ENCODE measurements at places on chromosomes 7 and 10.

DNA sequence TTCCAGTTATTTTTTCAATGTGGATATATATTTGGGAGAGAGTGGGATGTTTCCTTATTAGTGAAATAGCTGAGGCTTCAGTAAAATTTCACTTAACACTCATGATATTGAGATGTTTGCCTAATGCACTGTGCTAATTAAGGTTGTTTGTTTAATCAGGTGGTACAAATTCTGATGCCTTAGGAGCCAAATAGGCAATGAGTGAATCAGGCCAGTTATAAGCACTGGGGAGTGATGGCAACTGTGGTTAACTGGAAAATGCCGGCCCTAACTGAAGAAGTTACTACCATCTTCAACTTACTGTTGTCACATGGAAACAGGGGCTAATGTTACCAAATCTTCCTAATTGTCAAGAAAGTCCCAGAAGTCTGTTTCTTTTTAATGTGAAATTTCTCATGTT, 32.0 kb downstream of the VCL start:
- no peak for DNase-seq

- DNase-seq: no peak
These were observed 20.2 kb downstream of the DNTT start for GRCh38 chr10:96324447-96324846.

DNA sequence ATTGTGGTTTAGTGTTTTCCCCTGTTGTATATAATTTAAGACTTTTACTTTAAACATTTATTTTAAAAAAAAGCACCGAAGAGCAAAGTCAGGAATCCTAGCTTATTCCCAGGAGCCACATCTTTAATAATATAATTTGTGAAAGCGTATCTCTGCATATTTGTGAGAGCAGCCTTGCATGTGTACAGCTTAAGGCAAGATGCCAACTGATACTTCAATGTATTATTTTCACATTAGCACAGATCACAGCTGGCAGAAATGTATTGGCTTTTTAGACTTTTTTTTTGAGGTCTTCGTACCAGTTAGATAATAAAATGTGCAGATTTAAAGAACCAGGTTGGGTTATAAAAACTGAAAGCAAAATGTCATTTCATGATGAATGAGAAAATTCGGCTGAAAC, 845.7 kb upstream of the POT1 start:
- no peak for DNase-seq

DNA sequence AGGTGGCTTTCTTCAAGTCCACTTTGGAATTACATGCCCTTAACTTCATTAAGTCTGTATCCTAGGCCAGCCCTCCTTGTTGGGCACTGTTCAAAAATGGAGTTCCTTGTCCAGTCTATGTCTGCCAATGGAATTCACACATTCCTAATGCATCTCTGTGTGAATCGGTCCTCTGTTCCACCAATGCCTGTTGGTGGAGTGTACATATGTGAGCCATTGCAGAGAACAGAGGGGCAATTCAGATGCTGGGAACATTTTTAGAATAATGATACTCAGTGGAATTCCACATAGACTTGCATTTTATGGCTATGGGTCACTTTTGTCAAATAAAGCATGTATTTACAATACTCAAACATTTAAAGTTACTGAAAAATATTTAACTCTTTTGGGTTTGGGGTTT, 108.3 kb downstream of the COL28A1 start:
- no peak for DNase-seq

- DNase-seq: no peak
These were observed 109.6 kb downstream of the MACC1 start for GRCh38 chr7:20107582-20107981.

DNA sequence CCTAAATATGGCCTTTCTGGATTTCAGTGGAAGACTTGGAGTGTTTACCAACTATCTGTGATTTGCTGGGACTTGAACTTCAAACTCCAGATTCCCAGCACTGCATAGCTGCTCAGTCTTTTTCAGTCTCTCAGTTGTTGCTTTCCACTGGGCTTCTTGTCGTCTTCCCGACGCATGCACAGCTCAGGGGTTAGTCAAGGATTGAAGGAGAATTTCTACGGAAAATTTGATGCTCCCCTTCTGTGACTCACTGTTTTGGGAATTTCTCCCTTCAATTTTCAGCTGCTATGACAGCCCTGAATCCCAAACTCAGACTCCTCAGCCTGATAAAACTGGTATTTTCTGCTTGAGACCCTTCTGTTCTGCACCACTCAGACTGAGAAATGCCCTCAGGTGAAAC, 91.7 kb downstream of the CYP26A1 start:
- DNase-seq: no peak

DNA sequence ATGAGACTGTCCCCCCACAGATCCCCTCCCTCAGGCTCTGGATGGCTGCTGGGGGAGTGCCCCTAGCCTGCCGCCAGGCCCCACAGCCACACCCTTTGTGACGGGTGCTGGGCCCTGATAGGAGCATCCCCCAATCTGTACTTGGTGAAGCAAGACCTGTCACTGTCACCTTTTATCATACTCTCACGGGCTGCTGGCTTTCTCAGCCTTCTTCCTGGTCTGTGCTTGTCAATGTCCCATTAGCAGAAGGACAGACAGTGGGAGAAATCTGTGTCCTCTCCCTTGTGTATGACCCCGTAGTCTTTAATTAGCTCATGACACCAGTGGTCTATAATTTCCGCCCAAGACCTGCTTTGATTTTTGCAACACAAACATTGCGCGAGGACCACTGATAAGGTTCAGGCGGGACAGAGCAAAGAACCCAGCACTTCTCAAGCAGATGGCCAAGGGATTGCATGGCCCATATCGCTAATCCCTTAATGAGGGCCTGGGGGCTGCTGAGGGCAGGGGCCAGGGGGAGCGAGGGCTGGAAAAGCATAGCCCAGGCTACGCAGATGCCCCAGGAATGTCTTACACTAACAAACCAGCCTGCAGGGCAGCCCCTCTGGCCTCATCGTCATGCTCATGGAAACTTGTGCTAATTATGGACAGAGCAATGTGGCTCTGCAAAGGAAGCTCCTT, 127.8 kb downstream of the PTPN20 start:
- no peak for DNase-seq

DNA sequence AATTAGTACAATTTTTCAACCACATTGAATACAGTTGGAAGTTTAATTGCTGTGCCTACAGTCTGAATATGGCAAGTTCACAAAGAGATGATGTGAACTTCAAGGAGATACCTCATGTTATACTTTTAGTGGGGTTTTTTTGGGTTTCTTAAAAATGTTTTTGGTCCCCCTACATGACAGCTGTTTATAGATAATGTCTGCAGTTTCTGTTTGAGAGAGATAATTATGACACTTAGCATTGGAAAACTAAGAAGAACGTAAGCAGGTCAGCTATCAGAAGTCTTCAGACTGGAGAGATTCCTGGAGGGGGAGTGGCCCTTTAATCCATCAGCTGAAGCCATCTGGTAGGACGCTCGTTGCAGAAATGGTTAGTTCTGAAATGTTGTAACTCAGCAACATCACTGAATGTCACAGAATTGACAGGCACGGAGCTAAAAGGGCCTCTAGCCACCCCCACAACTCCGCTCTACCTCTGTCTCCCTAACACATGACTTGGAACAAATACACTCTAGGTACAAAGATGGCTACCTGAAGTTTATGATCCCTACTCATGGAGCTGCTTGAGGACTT, 29.0 kb downstream of the TIMM23 start:
- DNase-seq: no peak

DNA sequence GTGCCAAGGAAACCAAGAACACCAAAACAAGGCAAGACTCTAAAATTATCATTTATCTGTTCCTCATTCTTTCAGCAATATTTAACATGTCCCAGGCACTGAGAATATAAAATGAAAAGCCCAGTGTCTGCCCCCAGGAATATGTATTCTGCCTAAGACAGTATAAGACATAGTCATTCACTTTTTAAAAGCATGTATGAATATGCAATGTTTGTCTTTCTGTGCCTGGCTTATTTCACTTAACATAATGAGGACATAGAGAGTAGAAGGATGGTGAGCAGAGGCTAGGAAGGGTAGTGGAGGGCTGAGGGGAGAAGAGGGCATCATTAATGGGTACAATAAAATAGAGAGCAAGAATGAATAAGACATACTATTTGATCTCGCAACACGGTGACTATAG, 44.6 kb upstream of the BET1 start:
- no peak for DNase-seq

GRCh38 chr10:28982974-28983373, 305.7 kb downstream of the BAMBI start:
- DNase-seq: no peak

- DNase-seq: no peak
These were observed 157.5 kb downstream of the PRKG1 start for GRCh38 chr10:51231754-51232153.

GRCh38 chr10:102310361-102311024, 65.2 kb downstream of the GBF1 start:
- no peak for DNase-seq

GRCh38 chr10:49569031-49569631, 30.2 kb upstream of the ERCC6 start:
- no peak for DNase-seq

DNA sequence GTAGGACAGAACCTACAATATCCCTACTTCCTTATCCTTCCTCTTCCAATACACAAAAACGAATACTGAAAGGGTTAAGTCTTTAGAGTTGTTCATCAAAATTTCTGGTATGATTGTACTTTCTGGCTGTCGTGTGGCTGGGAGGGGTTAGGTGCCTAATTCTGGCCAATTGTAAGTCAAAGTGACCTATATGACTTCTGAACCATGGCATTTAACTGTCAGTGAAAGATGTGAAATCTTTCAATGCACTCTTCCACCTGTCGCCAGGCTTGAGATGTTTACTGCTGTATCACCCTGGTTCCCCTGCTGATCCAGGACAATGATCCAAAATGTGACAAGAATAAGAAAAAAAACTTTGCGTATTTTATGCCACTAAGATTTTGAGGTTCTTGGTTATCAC, 20.8 kb downstream of the EPC1 start:
- no peak for DNase-seq

GRCh38 chr10:123633106-123633505, 33.0 kb upstream of the GPR26 start:
- no peak for DNase-seq

DNA sequence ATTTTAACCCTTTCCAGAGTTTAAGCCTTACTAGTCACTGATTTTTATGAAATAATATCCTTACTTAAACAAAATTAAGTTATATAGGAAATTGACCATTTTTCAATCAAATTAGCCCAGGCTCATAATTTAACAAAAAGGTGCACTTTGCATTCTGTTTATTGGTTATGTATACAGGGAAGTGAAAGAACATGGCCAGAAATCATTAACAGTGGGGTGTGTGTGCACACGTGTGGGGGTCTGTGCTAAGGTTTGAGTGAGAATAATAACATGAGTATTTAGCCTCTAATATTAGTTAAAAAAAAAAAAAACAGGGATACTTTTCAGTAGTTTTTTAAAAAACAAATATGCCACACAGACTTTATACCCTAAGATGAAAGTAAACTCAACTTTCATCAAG, 510.5 kb upstream of the PFKP start:
- DNase-seq: no peak

- DNase-seq: no peak
These were observed 2.0 kb downstream of the MYO1G start for GRCh38 chr7:44976746-44977196.

DNA sequence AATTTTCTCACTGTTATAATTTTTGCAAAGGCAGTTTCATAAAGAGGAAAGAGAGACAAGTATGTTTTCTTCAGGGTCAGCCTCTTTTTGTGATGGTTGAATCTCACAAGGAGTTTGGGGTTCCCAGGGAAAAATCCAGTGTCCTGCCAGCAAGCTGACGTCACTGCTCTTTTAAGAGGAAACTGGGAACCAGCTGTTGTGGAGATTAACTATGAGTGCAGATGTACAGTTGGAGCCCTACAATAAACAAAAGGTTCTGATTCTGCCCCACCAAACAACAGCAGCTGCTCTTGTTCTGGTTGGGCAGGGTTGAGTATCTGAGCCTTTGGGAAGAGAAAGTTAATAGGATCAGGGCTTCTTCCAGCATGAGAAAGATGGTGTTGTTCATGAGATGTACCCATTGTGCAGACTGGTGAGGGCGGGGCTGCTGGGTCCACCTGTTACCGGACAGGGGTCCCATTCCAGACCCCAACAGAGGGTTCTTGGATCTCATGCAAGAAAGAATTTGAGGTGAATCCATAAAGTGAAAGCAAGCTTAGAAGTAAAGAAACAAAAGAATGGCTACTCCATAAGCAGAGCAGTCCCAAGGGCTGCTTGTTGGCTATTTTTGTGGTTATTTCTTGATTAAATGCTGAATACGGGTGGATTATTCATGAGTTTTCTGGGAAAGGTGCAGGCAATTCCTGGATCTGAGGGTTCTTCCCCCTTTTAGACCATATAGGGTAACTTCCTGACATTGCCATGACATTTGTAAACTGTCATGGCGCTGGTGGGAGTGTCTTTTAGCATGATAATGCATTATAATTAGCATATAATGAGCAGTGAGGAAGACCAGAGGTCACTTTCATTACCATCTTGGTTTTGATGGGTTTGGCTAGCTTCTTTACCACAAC, 12.5 kb downstream of the PRF1 start:
- DNase-seq: no peak

- no peak for DNase-seq
These were observed 298.6 kb downstream of the TFEC start for GRCh38 chr7:115731796-115732471.

GRCh38 chr7:107471292-107472070, 1.6 kb downstream of the GPR22 start:
- no peak for DNase-seq

DNA sequence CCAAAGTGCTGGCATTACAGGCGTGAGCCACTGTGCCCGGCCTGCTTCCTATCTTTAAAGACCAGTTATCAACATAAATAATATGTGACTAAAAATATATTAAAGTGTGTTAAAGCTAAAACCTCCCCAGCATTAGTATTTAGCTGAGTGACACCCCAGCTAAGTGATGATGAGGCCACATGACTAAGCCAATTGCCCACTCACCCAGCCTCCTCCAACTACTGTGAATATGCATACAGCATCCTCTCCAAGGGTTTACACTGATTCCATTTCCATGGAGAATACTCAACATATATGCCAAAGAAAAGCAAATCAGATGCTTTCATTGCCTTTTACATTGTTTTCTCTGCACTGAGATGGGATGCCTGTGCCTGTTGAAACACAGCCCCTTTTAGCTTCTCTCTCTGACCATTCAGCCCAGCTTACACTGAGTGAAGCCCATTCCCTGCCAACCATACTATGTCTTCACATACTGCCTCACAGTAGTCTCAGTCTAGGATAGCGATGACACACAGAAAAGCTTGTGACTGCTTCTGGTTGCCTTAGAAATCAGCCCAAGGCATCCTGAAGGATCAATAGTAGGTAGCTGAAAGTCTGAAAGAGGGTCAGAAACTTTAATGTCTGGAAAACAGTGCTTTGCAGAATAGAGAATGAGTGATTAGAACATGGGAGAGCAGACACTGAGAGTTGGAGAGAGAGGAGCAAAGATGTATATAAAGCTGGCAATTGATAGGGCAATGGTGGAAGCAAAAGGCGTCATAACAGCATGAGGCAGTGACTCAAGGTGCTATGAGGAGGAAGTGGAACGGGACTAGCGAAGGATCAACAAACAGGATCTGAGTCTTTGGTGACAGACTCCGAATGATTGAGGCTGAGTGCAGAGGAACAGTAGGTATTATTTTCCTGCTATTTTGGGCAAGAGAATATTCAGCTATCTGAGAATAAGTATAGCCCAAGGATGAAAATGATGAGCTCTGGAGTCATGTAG, 19.8 kb upstream of the ATE1 start:
- DNase-seq: no peak

- no peak for DNase-seq
These were observed 148.0 kb downstream of the MAPK8 start for GRCh38 chr10:48454302-48455054.

GRCh38 chr10:124037784-124038183, 55.6 kb downstream of the CHST15 start:
- DNase-seq: no peak

Measured in left colon (tissue), 2 donors.